Stimulated activated CD4-positive, alpha-beta T cell treated with anti-CD3 and anti-CD28 coated beads, TNF-alpha, amount 100 ng/mL, for 1 hour (primary cell): ENCODE measurements at places on chromosomes 5 and 9.

DNA sequence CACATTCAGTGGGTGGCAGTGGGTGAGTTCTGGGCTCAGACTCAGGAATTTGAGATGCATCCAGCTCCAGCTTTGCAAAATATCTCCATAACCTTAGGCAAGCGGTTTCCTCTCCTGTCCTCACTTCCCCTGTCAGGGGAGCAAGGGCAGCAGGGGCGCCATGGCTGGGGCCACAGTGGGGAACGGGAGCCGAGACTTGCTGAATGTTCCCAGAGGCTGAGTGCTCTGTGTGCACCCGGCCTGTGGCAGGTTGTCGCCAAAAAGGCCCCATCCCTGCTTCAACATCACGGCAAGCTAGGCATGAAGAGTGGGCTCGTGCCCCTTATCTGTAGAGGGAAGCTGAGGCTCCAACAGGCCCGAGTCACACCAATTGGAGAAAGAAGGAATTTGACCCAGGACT lies 268.8 kb downstream of the NSG2 start:
- no peak for DNase-seq

GRCh38 chr9:96115836-96116235 lies 186.1 kb downstream of the HSD17B3 start:
- no peak for DNase-seq

DNA sequence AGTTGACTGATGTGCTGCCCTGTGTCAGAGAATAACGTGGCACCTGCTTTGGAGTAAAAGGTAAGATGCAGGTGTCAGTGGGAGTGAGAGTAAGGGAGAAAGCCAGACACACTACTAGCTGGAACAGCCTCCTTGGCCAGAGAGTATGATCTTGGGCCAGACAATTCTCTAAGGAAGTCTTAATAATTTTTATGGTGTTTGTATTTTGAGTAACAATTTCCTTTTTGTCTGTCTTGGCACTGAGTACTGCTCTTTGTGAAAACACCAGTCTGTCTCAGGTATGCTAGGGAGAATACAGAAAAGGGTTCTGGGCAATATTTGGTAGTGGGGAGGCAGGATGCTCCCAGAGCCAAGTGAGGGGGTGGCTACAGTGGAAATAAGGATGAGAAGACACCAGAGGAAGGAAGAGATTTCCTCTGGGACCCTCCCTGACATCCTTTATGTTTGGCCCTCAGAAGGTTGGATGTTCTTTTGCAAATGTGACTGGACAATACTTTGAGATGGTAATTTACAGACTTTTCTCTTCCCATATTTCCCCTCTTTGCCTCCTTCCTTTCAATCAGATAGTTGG lies 20.6 kb upstream of the PRDM6 start:
- DNase-seq, result no peak

- DNase-seq, result no peak
These were observed 91.6 kb downstream of the DMAC1 start for GRCh38 chr9:7707934-7708333.

DNA sequence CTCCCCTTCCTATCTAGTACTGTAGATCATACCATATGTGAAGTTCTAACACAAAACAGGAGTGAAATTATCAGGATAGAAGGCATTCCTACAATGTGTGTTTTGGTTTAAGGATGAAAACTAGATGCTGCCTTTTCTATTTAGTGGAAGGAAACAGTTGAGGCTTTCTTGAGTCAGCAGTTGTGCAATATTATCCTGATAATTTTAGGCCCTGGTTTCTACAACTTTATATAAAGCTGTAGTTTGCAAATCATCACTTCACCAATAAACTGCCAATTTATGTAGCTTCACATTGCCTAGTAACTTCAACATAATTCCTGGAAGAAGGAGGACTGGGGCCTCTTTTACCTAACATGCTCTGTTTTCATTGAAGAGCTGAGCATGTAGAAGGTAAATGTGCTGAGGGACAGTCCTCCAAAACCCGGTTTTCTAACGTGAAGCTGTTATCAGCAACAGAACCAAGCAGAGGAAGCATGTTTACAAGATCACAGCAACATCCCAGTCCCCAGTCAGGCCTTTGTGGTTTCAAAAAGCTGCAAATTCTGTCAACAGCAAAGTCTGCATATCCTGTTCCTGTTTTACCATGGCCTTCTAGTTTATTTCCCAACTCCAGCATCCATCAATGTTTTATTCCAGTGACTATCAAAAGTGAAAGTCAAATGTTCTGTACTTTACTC lies 513.4 kb upstream of the MEF2C start:
- DNase-seq, result no peak

DNA sequence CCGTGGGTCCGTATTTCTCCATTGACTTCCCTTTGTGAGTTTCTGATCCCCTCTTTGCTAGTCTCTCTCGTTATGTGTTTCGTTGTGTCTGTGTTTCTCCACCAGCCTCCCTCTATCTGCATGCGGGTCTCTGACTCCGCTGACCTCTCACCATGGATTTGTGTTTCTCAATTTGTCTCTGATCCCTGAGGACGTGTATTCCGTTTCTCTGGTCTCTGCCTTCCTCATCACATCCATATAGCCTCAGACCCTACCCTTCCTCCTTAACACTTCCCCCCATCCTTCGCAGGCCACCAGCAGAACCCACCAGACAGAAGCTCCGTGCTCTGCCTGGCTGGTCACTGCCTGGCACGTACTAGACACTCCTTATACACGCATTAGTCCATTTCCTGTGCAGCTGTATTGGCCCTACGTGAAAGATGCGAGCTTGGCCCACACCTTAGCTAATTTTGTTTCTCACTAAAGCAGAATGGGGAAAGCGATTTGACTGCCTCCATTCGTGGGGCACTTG lies 631 bp downstream of the B4GALT7 start:
- no peak for DNase-seq

- DNase-seq, result no peak
These were observed 379.9 kb upstream of the ACO1 start for GRCh38 chr9:32004431-32005076.

GRCh38 chr5:54362992-54363625 lies 52.7 kb upstream of the ARL15 start:
- DNase-seq, result no peak

DNA sequence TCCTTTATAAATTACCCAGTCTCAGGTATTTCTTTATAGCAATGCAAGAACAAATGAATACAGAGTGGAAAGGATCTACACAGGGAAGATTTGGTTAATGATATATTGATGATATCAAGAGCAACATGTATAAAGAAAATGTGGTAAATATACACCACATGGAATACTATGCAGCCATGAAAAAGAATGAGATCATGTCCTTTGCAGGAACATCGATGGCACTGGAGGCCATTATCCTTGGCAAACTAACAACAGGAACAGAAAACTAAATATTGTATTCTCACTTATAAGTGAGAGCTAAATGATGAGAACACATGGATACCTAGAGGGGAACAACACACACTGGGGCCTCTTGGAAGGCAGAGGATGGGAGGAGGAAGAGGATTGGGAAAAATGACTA lies 19.9 kb upstream of the PUM3 start:
- DNase-seq, result no peak

DNA sequence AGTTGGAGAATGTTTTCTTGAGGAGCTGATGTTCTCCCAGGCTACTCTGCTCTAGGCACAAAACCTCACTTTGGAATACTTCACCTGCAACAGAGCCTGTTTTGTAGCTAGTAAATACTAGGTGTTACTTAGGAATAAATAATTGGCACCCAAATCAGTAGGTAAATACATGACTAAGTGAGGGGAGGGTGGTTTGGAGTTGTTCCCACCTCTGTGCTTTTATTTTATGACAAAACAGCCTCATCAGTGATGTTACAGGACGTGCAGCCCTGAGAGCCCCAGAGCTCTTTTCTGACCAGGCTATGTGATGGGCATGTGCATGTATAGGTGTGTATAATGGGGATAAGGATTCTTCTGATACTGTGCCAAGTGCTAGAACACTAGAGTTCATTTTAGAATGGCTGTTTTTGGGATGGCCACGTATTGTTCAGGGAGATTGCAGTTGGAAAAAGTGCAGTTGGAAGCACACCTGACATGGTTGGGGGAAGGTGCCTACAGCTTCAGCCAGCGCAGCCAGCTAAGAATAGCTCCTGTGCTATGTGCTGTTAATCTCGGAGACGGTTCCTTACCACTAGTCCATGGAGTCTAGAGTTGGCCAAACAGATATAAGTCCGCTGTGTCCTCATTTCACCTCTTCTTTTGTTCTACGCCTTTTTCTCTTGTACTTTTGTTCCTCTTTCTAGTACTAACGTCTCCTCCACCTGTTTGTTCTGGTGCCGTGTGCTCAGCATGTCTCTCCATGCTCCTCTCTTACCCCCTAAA lies 284.7 kb downstream of the FANCC start:
- DNase-seq, result no peak

- no peak for DNase-seq
These were observed 1.2 kb upstream of the PURA start for GRCh38 chr5:140112685-140113179.

- DNase-seq, result no peak
These were observed 35.3 kb downstream of the ERBIN start for GRCh38 chr5:65961633-65962032.

DNA sequence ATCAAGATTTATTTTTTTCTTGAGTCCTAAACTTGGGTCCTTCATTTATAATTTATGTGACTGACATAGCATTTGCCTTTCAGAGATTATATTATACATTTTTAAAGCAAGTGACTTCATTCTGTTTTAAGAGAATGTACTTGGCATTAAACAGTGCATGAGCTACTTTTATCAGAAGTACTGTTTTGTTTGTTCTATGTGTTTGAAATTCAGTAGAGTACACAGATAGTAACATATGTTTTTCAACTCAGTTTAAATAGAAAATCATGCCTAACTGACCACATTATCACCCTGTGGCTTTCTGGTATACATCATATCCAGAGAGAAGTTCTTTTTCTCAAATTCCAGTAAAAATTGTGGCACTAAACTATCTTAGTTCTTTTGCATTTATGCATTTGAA lies 335.3 kb upstream of the CDH18 start:
- no peak for DNase-seq

GRCh38 chr5:135239453-135240282 lies 159.4 kb downstream of the MACROH2A1 start:
- DNase-seq, result no peak

GRCh38 chr9:120235081-120235480 lies 344.9 kb downstream of the CDK5RAP2 start:
- DNase-seq, result no peak

DNA sequence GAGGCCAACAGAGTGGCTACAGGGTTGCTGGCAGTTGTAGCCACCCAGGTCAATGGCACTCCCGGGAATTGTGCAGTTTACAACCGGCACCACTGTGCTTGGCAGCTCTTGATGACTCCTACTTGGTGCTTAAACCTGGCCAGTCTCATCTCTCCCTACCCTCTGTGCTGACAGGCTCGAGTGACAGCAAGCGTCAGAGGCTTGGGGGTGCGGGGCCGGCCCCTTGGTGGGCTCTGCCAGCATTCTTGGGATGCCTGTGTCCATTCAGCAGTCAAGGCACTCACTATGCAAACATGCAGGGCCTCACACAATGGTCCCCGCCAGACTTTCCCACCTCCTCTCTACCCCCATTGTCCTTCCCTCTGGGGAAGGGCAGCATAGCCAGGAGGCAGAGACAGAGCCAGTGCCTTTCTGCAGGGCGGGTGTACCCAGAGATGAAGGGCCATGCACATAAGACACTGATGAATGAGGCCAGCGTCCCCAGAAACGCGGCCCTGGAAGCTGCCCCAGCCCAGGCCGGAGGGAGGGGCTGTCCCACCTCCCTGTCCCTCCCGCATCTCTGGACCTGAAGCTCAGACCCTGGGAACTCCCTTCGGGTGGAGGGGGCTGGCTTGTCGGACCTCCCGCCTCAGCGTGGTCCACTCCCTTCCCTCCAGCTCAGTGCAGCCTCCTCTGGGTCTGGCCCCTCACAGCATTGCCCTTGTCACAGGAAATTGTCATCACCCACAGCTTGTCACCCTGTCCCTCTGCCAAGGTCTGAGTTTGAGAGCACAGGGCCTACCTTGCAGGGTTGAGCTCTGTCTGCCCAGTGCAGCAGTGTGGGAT lies 26.4 kb upstream of the NOTCH1 start:
- DNase-seq, result no peak

- no peak for DNase-seq
These were observed 134.0 kb downstream of the PHF2 start for GRCh38 chr9:93710370-93710723.

- DNase-seq, result no peak
These were observed 294.5 kb downstream of the ARHGAP26 start for GRCh38 chr5:143064676-143065075.

- DNase-seq, result no peak
These were observed 44.7 kb upstream of the IL17B start for GRCh38 chr5:149423794-149424268.

DNA sequence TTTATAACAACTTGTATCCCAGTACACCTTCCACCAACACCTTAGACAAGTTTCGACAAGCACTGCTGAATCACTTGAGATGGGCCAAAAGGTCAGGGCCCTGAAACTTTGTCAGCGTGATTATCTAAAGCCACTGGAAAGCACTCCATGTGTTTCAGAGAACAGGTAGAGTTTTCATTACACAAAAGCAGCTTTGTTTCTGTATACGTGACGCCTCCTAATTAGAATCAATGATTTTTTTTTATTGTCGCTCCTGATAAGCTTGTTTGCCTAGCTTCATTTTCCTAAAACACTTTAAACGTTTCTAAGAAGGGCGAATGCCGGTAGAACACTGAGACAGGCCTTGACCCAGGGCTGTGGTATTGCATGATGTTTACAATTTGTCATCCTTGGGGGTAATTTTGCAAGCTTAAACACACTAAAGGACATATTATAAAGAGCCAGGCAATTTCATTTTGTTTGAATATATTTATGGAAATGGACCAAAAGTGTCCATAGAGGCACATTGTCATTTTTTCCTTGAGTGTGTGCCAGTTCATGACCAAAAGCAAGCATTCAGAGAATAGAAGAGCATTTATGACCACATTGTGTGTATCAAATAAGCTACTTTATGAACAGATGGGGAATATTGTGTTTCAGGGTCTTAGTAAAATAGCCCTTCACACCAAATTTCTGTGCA lies 193.6 kb downstream of the GLIS3 start:
- no peak for DNase-seq

GRCh38 chr5:92207151-92207550 lies 824.0 kb upstream of the ARRDC3 start:
- no peak for DNase-seq

DNA sequence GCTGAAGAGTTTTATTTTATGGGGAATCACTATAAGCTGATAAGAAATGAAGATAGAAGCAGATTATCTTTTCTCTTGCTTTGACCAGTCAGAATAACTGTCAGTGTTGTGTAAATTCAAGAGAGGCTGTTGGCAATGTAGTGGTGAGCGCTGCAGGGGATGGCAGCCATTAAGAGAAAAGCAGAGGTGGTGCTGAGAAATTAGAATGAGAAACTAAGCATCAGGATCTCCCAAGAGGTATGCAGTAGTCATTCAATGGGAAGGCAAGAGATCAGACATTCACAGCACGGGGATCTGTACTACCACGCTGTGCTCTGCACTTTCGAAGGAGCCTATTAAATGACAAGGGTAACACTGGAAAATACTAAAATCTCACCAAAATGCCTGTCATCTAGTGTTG lies 768.5 kb upstream of the ACO1 start:
- DNase-seq, result no peak

GRCh38 chr9:34985311-34985899 lies 4.1 kb upstream of the DNAJB5 start:
- no peak for DNase-seq
